Activated CD8-positive, alpha-beta memory T cell treated with anti-CD3 and anti-CD28 coated beads for 1 hour (primary cell): ENCODE measurements at places on chromosomes 16 and 17.
A peak's percentile ranks its signal among the peaks of the same experiment; 100 is the strongest.

GRCh38 chr16:67934306-67935100 is 2.1 kb downstream of the PSMB10 start:
- DNase-seq, result no peak

DNA sequence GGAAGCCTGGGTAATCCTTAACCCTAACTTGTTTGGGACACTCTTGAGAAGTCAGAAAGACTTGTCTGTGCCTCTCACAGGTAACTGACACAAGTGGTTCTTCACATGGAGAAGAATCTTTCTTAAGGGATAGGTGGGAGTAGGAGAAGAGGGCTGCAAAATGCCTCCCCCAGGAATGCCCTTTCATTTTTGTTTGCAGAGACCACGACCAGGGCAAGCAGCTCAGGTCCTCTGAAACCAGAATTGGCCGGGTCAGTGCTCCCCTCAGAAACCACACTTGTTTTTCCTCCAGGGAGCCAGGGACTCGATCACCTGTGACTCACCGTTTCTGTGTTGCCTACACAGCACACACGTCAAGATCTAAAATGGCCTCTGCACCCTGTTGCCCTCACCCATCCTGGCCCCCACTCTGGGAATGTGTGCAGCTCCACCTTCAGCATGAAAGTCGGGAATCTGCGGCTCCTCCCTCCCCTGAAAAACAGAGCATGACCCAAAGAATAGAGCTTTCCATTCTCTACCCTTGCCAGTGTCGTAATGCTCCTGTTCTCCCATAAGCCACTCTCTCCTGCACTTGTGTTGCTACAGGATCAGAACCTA is 36.1 kb downstream of the HNF1B start:
- no peak for DNase-seq

DNA sequence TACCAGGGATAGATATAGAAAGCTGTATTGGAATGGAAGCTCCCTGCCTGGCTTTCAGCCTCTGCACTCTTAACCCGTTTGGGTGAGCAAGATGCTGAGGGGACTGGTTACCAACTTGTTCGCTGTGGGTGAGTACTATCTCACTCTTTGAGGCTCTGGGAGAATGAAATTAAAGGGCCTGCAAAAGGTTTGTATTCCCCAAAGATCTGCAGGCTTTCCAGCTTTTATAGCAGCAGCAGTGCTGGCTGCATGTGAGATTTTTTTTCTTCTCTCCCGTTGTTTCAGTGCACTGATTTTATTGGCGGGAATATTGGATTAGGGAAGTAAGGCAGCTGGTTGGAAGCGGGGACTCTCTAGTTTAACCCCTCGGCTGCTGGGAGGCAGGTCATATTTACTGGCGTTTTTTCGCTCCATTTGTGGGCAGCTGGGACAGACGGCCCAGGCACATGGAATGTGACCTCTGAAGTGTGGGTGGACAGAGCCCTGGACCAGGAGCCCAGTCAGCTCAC is 30.9 kb downstream of the C17orf75 start:
- no peak for DNase-seq

DNA sequence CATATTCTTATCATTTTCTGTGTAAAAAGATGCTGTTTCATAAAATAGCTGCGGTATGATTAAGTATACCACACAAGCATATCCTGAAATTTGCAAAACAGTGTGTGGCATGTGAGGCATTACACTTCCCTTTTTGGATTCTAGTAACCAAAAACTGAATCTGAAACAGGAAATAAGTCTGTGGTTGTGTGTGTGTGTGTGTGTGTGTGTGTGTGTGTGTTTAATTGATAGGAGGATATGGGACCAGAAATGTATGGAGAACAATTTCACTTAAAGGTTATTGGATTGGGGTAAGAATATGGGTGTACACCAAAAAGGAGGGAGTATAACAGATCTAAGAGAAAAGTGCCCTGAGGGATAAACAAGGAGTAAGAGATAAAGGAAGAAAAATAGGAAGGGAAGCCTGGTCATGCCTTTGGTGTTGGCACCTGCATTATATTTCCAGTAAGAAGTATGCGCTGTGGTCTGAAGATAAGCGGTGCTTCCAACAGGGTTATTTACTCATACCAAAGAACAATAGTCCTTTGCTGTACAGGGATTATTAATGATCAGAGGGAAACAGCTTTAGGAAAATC is 4.0 kb downstream of the LYRM1 start:
- DNase-seq, result no peak

DNA sequence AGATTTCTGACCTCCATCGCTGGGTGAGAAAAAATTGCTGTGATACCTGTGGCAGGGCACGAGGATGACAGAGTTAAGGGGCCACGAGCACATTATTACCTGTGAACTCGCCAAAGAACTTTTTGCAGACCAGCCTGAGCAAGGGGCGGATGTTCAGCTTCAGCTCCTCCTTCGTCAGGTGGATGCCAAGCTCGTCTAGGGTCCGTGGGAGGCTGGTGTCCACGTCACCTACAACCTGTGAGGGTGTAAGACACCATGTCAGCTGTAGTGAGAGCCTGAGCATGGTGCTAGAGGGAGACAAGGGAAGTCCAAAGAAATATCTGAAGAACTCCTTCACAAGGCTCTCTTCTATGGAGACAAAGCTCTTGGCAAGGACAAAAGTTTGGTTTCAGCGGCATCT is 17.1 kb downstream of the HIGD1B start:
- no peak for DNase-seq

GRCh38 chr16:1327619-1327947 is 5.9 kb upstream of the BAIAP3 start:
- DNase-seq, result no peak

- peak; percentile 25 for DNase-seq
Observed at GRCh38 chr17:74368341-74369081, 1.2 kb downstream of the GPR142 start.

GRCh38 chr17:63476854-63477479 is at the start of gene ACE:
ACE (plus strand) TSS chr17:63477061; CDS start chr17:63477095, 34 bp downstream.
- no peak for DNase-seq

GRCh38 chr17:957856-958421 is 21.6 kb downstream of the NXN start:
- DNase-seq, result no peak

- no peak for DNase-seq
Observed at GRCh38 chr16:988471-989353, 7.1 kb downstream of the SOX8 start.

DNA sequence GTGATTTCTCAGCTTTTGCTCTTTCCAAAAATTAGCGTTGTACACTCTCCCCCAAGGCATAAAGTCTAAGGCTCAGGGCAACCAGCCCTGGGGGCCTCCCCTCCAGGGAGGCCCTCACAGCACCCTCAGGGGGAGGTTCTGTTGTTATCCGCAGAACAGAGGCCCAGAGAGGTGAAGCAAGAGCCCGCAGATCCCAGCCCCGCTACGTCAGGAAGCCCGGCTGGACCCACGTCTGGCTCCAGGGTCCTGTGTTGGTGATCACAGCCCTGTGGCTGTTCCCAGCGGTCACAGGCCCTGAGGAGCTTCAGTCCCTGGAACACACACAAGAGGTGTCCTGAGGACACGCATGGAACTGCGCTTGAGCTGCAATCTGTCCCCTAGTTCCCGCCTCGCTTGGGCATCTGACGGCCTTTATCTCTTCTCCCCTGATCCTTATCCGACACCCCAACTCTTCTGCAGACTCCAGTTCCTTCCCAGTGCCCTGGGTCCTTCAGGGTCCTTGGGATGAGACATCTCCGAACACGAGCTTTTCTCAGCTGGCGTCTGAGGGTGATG is 1.1 kb upstream of the ZG16B start:
- DNase-seq, result no peak

DNA sequence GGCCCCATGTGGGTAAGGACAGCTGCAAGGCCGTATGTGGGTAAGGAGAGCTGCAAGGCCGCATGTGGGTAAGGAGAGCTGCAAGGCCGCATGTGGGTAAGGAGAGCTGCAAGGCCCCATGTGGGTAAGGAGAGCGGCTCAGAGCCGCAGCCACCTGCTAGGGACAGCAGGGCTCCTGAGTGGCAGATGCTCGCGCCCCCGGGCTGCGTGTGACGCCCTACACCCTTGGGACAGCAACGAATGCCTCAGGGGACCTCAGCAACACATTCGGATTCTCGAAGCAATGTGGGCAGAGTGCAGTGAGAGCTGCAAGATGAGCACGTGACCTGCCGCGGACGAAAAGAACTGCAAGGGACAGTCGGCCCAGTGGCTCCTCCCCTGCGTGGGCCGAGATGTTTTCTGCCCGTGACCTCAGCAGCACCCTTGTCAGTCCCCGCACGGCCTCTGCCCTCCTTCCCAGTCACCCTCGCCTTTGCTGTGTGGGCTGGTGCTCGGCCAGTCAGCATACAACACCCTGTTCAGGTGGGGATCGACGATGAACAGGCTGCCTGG is 9.6 kb upstream of the SLC38A8 start:
- DNase-seq, result no peak

- no peak for DNase-seq
Observed at GRCh38 chr16:79151-80054, 1.4 kb downstream of the MPG start.

DNA sequence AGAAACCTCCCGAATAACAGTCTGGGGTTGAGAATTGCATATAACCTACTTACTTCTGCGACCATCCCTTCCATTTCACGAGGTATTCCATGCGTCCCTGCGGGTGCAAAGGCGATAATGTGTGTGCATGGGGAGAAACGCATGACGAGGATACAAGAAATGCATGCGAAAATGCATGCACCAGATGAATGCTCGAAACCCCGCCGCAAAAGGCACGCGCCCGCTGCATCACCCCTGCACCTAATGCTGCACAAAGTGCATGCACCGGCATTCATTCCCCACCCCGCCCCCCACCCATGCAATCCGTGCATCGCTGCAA is 474 bp downstream of the CBX8 start:
- no peak for DNase-seq

- peak; percentile 27 for DNase-seq
Observed at GRCh38 chr17:78745407-78746088, 36.5 kb downstream of the CYTH1 start.

DNA sequence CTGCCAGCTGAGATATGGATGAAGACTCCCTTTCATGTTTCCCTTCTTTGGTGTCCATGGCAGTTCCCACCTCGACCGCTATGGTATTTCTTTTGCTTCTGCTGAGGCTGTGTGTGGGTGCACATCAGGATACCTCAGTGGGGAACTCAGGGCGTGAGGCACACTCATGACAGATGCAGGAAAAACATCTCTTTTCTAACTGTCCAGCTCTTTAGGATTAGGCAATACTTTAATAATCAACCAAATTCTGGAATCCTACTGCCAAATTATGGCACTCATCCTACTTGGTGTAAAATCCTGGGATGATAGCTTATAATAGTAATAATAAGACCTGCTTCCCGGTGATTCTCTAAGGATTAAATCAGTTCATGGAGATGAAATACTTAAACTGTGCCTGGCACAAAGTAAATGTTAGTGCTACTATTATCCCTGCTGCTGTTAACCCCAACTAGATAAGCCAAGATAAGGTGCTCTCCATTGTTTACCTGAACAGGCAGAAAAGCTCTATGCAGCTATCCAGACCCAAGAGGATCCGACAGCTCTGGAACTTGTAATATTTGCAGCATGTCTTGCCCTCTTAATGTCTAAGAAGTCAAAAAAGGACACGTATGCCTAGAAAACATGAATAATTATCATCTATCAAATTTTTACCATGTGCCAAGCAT is 543.3 kb downstream of the WWOX start:
- no peak for DNase-seq

DNA sequence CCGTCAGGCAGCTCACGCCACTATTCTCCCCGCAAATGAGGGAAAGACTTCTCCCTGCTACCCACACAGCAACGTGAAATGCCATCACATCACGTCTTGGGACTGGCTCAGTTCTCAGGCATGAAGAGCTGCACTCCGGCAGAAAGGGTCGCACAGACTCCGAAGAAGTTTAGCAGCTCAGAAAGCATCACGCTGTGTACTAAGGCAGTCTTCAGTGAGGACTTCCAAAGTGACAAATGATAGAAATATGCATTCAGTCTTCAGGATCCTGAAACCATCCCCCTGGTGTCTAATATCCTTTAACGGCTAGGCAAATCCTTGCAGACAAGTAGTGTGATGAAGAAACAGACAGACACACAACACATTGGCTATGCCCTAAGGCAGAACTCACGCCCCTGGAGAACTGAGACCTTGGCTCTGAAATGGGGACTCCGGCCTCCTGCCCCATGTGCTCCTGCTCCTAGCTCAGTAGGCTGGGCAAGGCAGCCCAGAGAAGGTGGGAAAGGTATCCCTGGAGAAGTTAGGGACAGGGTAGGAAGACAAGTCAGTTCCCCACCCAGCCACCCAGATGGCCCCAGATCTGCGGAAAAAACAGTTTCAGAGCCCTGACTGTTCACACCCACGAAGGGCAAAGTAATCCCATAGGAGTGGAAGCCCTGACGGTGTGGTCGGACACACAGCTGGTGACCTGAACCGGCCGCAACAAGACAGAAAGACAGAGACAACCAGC is 1.6 kb downstream of the XYLT1 start:
- no peak for DNase-seq

DNA sequence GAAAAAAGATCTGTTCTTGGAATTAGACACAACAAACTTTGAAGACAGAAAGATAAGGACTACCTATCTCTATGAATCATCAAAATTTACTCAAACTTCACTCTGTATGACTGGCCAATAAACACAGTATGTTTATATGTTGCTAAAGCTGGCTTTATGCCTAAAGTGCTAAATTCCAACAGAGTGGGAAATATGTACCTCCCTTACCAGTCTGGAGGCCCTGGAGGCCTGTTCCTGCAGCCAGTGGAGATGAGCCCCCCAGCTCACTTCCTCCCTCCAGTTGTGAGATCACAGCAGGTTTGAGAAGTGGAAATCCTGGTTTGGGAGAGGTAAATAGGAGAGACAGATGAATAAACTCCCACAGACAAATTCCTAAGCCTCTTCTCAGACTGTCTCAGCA is 9.0 kb downstream of the ZNF23 start:
- DNase-seq, result no peak

- no peak for DNase-seq
Observed at GRCh38 chr16:11675561-11676511, 7.6 kb downstream of the SNN start.

- no peak for DNase-seq
Observed at GRCh38 chr17:57341611-57342540, 85.6 kb downstream of the MSI2 start.

DNA sequence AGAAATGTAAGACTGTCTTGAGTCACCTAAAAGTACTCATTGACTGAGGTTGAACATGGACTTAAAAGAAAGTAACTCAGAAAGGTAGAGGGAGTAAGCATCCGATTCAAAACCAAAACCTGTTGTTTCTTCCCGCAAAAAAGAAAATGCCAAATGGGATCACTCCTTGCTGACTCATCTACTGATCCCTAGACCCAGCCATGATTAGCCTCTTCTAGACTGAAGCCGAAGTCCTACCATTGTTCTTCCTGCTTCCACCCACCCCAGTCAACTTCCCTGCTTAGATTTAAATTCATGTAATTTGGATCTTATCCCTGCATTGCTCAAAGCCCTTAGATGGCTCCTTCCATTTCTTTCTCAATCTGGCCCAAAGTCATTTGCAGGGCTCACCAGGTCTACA is 760.5 kb upstream of the SOX9 start:
- no peak for DNase-seq

DNA sequence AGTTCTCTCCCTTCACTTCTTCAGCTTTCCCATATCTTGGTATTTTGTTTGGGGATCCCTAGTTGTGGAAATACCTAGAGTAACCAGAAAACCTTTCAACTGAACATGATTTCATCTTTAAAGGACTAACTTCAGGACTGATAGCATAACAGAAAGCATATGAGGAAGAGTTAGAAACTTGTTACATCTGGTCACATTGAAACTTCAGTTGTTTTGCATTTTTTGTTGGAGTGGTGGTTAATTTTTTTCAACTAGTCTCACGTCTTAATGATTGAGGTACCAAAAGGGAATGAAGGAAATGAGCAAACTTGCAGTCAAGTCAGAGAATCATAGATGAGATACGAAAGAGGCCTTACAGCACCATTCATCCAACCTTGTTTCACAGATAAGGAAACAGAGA is 49.6 kb downstream of the TANGO6 start:
- no peak for DNase-seq

GRCh38 chr17:80008848-80009247 is 26.8 kb downstream of the TBC1D16 start:
- DNase-seq, result no peak
